Hematopoietic multipotent progenitor cell treated with erythropoietin and hydrocortisone succinate and interleukin-3 and kit ligand, for 6 days (in vitro differentiated cells): ENCODE measurements at places on chromosomes 5 and 9.
A peak's percentile ranks its signal among the peaks of the same experiment; 100 is the strongest.

DNA sequence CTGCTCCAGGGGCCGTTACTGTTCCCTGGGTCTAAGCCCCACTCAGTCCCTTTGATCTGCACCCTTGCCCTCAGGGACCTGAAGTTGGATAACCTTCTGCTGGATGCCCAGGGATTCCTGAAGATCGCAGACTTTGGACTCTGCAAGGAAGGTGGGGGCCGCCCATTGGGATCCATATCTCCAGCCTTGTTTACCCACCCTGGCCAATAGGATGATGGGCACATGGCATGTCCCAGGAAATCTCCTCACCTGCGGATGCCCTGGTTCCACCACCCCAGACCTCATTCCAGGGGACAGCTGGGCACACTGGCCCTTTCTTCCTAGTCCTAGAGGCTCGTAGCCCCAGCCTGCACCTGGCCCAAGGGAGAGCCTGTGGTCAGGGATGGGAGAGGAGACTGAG lies 5.5 kb downstream of the ZDHHC12 start:
- DNase-seq, result no peak

- DNase-seq, result peak; percentile 65
Measured at GRCh38 chr9:96317335-96317980, 15.5 kb upstream of the HSD17B3 start.

DNA sequence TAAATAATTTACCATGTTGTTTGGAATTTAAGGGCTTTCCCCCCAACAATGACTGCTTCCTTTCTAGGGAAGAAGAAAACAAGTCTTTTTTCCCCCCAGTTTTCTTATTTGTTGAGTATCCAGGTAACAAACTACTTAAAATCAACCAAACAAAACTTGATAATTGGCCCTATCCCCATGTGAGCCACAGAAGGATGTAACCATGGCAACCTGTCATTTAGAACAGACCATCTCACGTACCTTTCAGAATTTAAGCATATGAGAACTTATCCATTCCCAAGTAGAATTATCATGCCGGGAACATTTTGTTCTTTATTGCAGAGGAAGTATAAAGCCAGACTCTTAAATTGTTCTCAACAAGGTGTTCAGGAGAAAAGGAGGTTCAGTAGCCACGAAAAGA lies 392.3 kb downstream of the CETN3 start:
- no peak for DNase-seq

DNA sequence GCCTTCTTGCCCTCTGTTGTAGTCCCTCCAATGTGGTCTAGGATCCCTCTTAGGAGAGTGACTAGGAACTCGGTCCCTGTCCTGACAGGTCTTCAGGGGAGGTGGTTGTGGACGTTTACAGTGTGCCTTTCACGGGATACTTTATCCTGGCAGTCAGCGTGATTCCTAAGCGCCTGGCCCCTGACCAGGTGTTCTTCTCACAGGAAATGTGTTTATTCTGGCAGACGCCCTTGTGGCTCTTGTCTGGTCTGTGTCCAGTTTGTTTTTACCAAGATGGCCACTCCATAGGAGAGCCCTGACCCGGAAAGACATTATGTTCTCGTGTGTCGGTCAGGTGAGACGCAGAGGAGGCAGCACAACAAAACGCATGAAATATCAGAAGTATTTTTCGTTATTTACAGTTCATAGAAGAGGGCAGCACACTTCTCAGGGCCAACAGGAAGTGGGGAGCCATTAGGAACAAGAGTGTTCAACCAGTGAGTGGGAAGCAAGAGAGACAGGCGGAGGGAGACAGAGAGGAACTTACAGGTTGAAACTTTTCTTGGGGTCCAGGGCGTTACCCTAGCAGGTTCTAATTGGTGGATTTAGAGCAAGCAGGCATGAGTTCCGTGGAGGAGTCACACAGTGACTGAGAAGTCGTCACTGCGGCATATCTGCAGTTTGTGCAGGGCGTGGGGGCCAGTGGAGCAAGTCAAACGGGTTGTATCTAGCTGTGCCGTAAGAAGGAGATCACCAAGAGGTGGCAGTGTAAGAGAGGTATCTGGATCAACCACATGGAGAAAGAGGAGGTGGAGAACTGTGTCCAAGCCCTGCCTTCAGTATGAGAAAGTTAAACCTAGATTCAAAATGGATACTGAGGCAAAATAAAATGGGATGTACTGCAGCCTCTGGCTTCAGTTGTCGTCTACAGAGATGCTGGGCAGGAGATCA lies 412.9 kb downstream of the ZSWIM6 start:
- DNase-seq, result no peak

DNA sequence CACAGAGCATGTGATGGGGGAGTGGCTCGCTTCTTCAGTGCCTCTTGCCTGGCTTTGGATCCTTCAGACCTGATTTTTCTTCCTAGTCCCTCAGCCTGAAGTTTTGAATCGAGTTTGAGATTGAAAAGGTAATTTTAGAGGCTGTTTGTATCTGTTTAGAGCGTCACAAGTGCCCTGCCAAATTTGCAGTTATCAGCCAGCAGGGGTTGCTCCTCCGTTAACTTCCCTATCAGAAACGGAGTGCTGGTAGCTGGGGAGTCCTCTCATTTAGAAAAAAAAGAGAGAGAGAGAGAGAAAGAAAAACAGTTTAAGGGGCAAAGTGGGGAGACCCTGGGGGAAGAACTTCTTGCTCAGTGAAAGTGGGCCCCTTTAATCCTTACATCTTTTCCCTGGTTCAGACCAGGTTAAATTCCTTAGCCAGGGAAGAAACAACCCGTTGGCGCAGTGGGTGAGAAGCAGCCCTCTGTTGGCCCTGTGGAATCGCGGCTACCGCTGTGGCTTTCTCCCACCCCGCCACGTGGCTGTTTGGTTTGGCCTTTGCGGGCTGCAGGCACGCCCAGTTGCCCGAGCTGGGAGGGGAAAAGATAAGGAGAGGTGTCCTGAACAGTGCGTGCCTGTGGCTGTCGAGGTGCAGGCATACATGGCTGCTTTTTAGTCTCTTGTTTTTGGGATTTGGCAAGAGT lies 576.7 kb upstream of the ACO1 start:
- no peak for DNase-seq

- DNase-seq, result no peak
Measured at GRCh38 chr9:1320607-1321195, 270.5 kb downstream of the DMRT2 start.

GRCh38 chr9:69198521-69199220 lies 24.6 kb downstream of the TJP2 start:
- no peak for DNase-seq

GRCh38 chr5:90861843-90862586 lies 303.4 kb downstream of the ADGRV1 start:
- no peak for DNase-seq

GRCh38 chr9:134566196-134566847 lies 75.3 kb upstream of the COL5A1 start:
- no peak for DNase-seq

GRCh38 chr9:27535701-27536118 lies 6.1 kb upstream of the MOB3B start:
- peak; percentile 32 for DNase-seq

- DNase-seq, result no peak
Measured at GRCh38 chr5:145210020-145210419, 625.1 kb downstream of the PRELID2 start.

- DNase-seq, result no peak
Measured at GRCh38 chr5:61256474-61256873, 75.6 kb upstream of the ZSWIM6 start.

DNA sequence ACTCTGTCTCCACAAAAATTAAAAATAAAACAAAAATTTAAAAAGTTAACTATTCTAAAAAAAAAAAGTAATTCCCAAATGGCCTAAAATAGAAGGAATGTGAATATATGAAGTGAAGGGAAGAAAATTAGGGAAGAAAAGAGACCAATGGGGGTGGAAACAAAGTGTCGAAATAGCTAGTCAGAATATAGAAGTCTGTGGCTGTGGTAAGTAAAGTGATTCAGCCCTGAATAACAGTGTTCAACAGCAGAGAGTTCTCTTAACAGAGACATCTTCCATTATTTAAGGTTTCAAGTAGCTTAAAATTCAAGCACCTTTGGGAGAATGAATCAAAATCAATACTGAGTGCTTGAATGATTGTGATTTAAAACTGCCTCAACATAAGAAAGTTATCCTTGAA lies 51.7 kb downstream of the LPAR1 start:
- DNase-seq, result no peak

- no peak for DNase-seq
Measured at GRCh38 chr5:149946118-149946517, 1.5 kb upstream of the PDE6A start.

GRCh38 chr9:78519786-78520185 lies 222.9 kb downstream of the PSAT1 start:
- no peak for DNase-seq

- no peak for DNase-seq
Measured at GRCh38 chr5:180180846-180181245, 28.2 kb downstream of the RASGEF1C start.

DNA sequence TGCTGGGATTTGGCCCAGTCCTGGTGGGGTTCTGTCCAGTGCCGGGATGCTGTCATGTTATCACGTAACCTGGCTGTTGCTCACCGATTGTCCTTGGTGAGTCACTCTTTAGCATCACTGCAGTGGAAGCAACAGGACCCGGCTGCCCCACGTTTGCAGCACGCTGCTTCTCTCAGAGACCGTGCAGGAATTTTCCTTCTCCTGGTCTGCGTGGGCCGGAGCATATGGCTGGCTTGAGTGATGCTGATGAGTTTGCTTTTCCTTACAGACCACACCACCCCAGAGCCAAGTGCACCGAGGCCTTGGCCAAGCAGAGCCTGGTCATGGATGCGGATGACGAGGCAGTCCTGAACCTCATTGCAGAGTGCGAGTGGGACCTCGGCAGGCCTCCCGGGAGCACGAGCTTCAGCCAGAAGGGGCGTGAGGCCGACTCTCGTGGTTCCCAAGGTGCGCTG lies 21.4 kb downstream of the CEP72 start:
- no peak for DNase-seq
